ENCODE measurements at places on chromosomes 3 and 15.

DNA sequence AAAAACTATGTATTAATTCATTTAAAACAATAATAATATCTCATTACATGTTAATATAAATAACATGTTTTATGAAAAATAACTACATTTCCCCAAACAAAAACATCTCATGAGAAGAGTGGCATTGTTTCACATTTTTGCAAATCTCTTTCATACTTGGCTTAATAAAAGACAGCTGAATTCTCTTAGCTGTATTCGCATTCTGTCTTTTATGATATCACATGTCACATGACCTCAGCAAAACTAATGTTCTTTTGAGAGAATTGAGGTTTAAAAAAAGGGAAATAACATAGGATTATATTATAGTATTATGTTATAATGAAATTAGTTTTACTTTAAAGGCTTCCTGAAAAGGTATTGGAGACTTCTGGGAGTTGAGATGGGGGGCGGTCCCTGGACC, 48.4 kb upstream of the SPPL2A start:
- DNase-seq, result no peak

GRCh38 chr3:138479438-138479863, 45.0 kb downstream of the ESYT3 start:
- DNase-seq, result no peak

GRCh38 chr3:138426211-138426610, 8.2 kb upstream of the ESYT3 start:
- DNase-seq, result no peak

GRCh38 chr15:51126842-51127241, 32.1 kb upstream of the TNFAIP8L3 start:
- DNase-seq, result no peak

DNA sequence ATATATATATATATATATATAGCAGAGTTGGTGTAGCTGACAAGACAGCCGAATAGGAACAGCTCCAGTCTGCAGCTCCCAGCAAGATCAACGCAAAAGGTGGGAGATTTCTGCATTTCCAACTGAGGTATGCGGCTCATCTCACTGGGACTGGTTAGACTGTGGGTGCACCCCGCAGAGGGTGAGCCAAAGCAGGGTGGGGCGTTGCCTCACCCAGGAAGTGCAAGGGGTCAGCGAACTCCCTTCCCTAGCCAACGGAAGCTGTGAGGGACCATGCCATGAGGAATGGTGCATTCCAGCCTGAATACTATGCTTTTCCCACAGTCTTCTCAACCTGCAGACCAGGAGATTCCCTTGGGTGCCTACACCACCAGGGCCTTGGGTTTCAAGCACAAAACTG, 81.7 kb upstream of the ST3GAL6 start:
- DNase-seq, result no peak

DNA sequence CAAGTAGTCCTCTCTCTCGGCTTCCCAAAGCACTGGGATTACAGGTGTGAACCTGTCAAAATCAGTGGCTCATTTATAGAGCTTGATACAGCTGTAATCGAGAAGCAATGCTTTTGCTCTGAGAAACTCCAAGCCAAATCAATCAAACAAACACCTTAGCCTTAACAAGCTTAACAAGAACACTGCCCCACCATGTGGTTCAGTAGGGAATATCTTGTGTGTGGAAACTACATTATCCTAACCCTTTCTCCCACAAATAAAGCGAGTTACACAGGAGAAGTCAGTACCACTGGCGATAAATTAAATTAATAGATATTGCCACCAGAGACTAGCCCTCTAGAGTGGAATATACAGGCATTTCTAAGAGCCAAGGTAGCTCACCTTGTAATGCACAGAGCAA, 13.9 kb downstream of the CDAN1 start:
- no peak for DNase-seq

GRCh38 chr3:12833222-12834161, 7.9 kb downstream of the RPL32 start:
- no peak for DNase-seq

DNA sequence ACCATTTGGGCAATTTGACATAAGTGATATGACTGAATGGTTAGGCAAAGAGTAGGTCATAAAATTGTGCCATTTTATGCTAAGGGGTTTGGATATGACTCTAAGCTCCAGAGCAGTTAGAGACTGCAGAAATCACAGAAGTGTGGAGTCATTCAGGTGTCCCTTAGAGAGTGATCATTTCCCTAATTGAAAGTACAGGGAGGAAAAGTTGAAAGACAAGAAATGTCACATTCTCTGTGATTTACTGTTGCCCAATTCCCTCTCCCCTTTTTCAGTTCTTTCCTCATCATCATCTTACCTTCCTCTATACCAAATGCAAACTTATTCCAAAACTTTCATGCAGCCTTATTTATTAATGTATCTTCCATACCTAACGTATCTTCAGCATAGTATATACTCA, 2.7 kb upstream of the GOLGB1 start:
- no peak for DNase-seq

DNA sequence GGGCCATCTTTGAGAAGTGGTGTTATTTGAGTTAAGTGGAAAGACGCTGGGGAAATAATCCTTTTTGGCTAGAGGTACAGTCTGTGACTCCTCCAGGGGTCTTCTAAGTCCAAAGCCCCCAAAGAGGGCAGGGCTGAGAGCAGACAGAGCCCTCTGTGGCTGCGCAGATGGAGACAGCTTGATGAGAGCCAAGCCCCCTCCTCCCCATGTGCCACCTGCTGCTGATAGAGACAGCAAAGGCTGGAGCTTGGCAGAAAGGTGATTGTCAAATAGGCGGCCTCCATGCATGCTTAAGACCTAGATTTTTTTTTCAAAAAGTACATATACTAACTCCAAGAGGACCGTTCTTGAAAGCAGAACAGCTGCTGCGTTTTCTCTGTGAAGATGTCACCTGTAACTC, 72.4 kb downstream of the CRYGS start:
- DNase-seq, result no peak

GRCh38 chr15:61501815-61502389, 272.8 kb upstream of the RORA start:
- no peak for DNase-seq

DNA sequence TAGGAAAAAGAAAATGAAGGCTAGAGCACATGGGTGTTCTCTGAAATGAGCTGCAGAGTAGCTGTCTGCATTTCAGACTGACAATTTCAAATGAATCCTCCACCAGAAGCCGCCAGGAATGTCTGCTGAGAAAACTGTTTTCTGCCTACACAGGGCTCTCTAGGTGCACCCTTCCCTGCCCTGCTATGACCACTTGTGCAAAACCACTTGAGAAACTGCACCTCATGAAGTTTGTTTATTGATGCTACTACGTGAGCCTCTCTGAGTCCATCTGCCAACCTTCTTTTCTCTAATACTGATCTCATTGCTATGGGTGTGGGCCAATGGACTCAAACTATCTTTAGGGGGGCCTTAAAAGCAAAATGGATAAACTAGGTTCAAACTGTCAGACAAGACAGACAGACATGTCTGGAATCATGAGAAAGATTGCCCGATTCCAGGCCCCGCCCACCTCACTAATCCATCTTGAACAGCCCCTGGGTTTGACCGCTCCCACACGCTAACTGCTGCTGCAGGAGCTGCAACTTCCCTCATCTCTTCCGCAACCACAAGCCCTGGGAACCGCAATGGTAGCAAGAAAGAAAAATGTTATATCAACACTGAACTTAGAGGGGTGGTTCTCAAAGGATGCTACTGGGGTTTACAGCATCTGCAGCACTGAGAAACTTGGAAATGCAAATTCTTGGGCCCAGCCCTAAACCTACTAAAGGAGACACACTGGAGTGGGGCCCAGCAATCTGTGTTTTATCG, 9.0 kb upstream of the CD47 start:
- no peak for DNase-seq

DNA sequence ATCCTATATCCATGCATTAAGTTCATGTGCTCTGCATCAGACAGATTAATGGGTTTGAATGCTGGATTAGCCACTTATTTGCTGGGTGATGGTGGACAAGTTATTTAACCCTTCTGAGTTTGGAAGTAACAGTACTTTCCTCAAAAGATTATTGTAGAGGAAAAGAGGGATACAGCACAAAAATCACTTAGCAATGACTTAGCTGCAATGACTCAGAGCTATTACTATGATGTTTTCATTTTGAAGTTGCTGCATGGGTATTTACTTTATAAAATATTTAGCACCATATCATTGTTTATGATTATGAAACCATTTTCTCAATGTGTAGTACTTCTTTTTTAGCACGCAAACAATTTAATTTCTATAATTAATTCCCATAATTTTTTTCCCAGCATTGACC, 248.4 kb downstream of the MYRIP start:
- DNase-seq, result no peak

GRCh38 chr3:158106766-158107471, 699 bp upstream of the SHOX2 start:
- no peak for DNase-seq
